ENCODE measurements at places on chromosomes 11 and 22. TPM values are rescaled to one million over a fixed set of nuclear protein-coding genes. Genes with fewer than 3 reads are reported as not detected.

DNA sequence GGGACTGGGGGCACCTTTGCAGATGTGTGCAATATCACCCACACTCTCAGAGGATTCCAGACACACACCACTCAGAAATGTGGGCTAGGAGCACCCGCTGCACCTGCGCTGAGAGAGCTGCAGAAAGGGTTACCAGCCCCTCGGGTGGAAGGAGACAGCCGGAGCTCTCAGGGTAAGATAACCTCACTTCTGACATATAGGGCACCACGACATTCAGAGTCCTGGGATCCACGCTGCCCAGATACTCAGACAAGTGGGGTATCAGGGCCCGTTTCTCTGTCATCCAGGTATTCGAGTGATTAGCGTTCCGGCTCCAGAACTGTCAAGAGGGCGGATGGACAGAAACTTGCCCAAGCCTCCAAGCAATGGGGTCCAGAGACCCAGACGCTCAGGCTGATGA is 6.2 kb upstream of the SYT8 start:
- peak overlapping the region; percentile 99 for H3K27ac ChIP-seq
- H3K27me3 ChIP-seq = no peaks in the 10 kb centered on the region
- H3K4me3 ChIP-seq = peak overlapping the region; percentile 7
- peaks cover 90% of the 10 kb centered on the region for H3K4me1 ChIP-seq

- no peaks in the 10 kb centered on the region for H3K36me3 ChIP-seq
- no peak within 1 kb of the TSS for H3K27ac ChIP-seq
- H3K4me3 ChIP-seq = peak within 1 kb of the TSS; percentile 57
Measured at GRCh38 chr22:43110444-43110926, at the start of gene BIK. BIK (plus strand) TSS chr22:43110750; CDS start chr22:43124023, 13,273 bp downstream.

The OR52A1 gene
- total RNA-seq = not detected

DNA sequence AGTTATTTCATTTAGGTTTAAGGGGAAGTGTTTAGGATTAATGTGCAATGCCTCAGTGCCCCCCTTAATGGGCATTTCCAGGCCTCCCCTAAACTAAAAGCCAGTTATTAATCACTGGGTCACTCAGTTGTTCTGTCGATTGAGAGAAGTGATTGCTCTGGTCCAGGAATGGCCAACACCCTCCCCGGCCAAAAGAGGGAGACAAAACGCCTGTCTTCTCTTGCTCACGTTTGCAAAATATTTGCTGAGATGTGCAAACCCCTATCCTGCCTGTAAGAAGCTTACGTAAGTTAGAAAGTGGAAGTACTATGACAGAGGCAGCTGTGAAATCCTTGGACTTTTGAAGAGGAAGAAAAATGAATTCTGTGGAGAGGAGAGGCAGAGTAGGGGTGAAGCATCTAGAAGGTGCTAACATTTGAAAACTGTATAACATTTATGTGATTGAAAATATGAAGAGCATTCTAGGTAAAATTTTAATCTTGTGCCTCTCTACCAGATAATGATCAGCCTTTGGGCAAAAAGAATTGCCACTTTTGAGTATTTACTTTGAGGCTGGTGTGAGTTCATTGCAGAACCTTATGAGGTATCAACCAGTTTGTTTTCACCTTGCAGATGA is 37.7 kb downstream of the NTM start:
- no peaks in the 10 kb centered on the region for H3K36me3 ChIP-seq
- no peak overlapping the region for H3K27ac ChIP-seq
- H3K4me1 ChIP-seq = no peaks in the 10 kb centered on the region
- H3K4me3 ChIP-seq = no peak overlapping the region
- DNase-seq = peak; percentile 20

The LGALS12 gene
- not detected for total RNA-seq

GRCh38 chr11:113173126-113173525 is 141.3 kb upstream of the TTC12 start:
- DNase-seq = no peak
- H3K27me3 ChIP-seq = peaks cover 13% of the 10 kb centered on the region
- H3K36me3 ChIP-seq = no peaks in the 10 kb centered on the region

GRCh38 chr22:20035375-20036083 is 14.6 kb downstream of the TANGO2 start:
- no peaks in the 10 kb centered on the region for H3K27me3 ChIP-seq
- no peak overlapping the region for H3K27ac ChIP-seq
- DNase-seq = no peak
- no peaks in the 10 kb centered on the region for H3K4me1 ChIP-seq
- H3K4me3 ChIP-seq = no peak overlapping the region
- no peaks in the 10 kb centered on the region for H3K36me3 ChIP-seq

DNA sequence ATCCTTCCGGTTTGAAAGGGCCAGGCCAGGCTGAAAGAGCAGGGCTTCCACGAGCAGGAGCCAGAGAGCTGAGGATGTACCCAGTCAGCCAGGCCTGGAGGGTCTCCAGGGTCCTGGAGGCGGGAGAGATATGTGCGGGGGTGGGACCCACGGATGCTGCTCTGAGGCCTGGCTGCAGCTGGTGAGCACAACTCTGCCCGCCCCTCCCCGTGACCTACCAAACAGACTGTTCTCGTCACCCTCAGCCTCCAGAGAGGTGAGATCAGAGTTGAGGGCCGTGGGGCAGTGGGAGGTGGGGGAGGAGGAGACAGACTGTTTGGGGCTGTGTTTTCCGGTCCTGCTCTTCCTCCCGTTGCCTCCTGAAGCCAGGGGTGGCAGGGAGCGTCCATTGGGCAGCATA is 42.2 kb downstream of the TRIOBP start:
- H3K27ac ChIP-seq = no peak overlapping the region
- no peaks in the 10 kb centered on the region for H3K36me3 ChIP-seq
- H3K4me3 ChIP-seq = no peak overlapping the region
- no peak for DNase-seq
- no peaks in the 10 kb centered on the region for H3K27me3 ChIP-seq

GRCh38 chr11:122593473-122594420 is 61.8 kb upstream of the UBASH3B start:
- no peaks in the 10 kb centered on the region for H3K36me3 ChIP-seq
- H3K27me3 ChIP-seq = peaks cover 13% of the 10 kb centered on the region
- H3K27ac ChIP-seq = no peak overlapping the region
- H3K4me1 ChIP-seq = no peaks in the 10 kb centered on the region
- H3K4me3 ChIP-seq = no peak overlapping the region
- DNase-seq = no peak

The TLCD5 gene
- 22.8 TPM for total RNA-seq

The KAT5 gene
- 84.2 TPM for total RNA-seq

DNA sequence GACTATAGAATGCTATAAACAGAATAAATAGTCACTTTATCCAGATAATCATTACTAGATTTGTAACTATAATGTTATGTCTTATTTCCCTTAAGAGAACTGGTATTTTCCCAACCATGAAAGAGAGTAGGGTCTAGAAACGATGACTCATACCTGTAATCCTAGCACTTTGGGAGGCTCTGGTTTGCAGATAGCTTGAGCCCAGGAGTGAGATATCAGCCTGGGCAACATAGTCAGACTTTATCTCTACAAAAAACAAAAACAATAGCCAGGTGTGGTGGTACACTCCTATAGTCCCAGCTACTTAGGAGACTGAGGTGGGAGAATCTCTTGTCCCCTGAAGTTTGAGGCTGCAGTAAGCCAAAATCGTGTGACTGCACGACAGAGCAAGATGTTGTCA is 30.9 kb downstream of the OR52A5 start:
- H3K27ac ChIP-seq = no peak overlapping the region
- H3K27me3 ChIP-seq = peaks cover 9% of the 10 kb centered on the region
- H3K36me3 ChIP-seq = no peaks in the 10 kb centered on the region
- no peaks in the 10 kb centered on the region for H3K4me1 ChIP-seq
- H3K4me3 ChIP-seq = no peak overlapping the region
- no peak for DNase-seq

The CD3E gene
- total RNA-seq = 0.51 TPM

DNA sequence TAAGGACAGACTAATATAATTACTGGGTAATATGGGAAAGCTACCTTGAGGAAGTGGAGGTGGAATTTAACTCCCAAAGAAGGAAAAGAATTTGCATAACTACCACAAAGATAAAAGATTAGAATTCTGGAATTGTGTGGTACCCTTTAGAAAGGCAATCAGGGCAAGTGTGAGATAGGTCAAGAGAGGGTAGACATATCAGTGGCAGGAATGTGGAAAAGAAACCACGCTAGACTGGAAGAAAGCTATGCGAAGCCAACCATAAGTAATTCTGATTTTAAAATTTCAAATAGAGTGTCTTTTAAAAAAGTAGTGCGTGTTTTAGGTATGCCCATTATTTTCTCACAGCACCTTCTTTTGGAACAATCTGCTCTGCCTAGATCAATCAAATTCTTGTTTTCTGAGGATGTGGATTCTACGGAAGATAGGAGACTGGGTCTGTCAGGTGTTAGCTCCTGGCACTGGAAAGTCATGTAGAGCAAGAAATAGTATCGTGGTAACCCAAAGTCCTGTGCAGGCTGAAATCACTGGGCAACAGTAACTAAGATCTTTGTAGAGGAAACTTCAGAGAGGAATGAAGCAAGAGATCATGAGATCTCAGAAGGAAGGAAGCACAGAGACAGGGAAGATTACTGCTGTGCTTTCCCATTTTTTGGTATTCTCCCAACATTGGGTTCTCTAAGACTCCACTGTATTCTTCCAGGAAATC is 111.3 kb upstream of the MTMR2 start:
- H3K36me3 ChIP-seq = no peaks in the 10 kb centered on the region
- H3K27ac ChIP-seq = no peak overlapping the region
- no peak overlapping the region for H3K4me3 ChIP-seq
- peaks cover 9% of the 10 kb centered on the region for H3K4me1 ChIP-seq

DNA sequence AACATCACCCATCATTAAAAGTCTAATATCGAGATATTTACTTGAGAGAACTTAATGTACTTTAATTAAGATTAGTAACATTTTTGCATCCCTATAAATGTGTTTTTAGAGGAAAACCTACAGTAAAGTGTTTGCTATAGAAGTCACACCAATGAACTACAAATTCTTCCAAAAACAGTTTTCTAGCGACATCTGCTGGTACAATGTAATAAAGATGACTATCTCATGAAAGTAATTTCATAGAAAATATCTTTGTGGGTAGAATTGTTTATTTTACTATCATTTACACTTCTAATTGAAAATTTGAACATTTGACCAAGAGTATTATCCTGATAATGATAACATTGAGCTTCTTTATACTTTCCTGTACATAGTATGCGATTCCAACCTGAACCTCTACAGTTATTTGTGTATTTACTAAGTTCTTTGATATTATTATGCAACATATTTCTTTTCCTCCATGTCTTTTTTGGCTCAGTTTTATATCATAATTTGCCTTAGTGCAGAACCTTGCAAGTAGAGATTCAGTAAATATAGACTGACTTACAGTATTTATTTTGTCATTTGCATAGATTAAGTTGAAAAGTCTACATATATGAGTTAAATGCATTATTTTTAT is 252.7 kb downstream of the TMEM135 start:
- H3K36me3 ChIP-seq = no peaks in the 10 kb centered on the region
- H3K27me3 ChIP-seq = no peaks in the 10 kb centered on the region
- H3K27ac ChIP-seq = no peak overlapping the region
- no peak overlapping the region for H3K4me3 ChIP-seq

GRCh38 chr11:16817351-16817750 is 78.9 kb downstream of the C11orf58 start:
- H3K36me3 ChIP-seq = no peaks in the 10 kb centered on the region
- DNase-seq = no peak
- no peaks in the 10 kb centered on the region for H3K4me1 ChIP-seq
- H3K27me3 ChIP-seq = no peaks in the 10 kb centered on the region
- H3K27ac ChIP-seq = no peak overlapping the region

GRCh38 chr11:64887757-64888405 is 9.5 kb upstream of the EHD1 start:
- DNase-seq = no peak
- no peaks in the 10 kb centered on the region for H3K36me3 ChIP-seq

GRCh38 chr11:129267716-129268115 is 75.6 kb upstream of the ARHGAP32 start:
- no peak overlapping the region for H3K27ac ChIP-seq
- no peaks in the 10 kb centered on the region for H3K36me3 ChIP-seq
- DNase-seq = no peak
- H3K4me3 ChIP-seq = no peak overlapping the region
- peaks cover 6% of the 10 kb centered on the region for H3K4me1 ChIP-seq

- H3K4me3 ChIP-seq = 0 out of 2 replicates have a peak overlapping the region, but pooled peaks have one; percentile 18
- H3K27ac ChIP-seq = no peak overlapping the region
- DNase-seq = no peak
- peaks cover 4% of the 10 kb centered on the region for H3K4me1 ChIP-seq
Measured at GRCh38 chr22:22397292-22397870, 111.2 kb downstream of the ZNF280B start.

- no peak overlapping the region for H3K4me3 ChIP-seq
- no peaks in the 10 kb centered on the region for H3K27me3 ChIP-seq
- DNase-seq = no peak
- H3K36me3 ChIP-seq = no peaks in the 10 kb centered on the region
Measured at GRCh38 chr11:64858467-64859263, 14.2 kb upstream of the CDC42BPG start.

The MARK2 gene
- 41.1 TPM for total RNA-seq

The B4GALNT4 gene
- total RNA-seq = 122 TPM

GRCh38 chr11:103807806-103808205 is 228.6 kb upstream of the DDI1 start:
- no peaks in the 10 kb centered on the region for H3K36me3 ChIP-seq
- no peak overlapping the region for H3K4me3 ChIP-seq
- H3K27ac ChIP-seq = no peak overlapping the region
- no peaks in the 10 kb centered on the region for H3K4me1 ChIP-seq
- no peaks in the 10 kb centered on the region for H3K27me3 ChIP-seq
- DNase-seq = no peak

Data from Panc1 (cell line).